Esophagus muscularis mucosa (tissue), 4 donors: ENCODE measurements at places on chromosomes 1 and 21. TPM values are rescaled to one million over a fixed set of nuclear protein-coding genes. Genes with fewer than 3 reads are reported as not detected.

The TSPEAR gene
- total RNA-seq: 0.23 TPM

The NFIA gene
- total RNA-seq: 134 TPM

The RXFP4 gene
- total RNA-seq: not detected

The SH2D2A gene
- total RNA-seq: 0.83 TPM

The S1PR1 gene
- total RNA-seq: 63.5 TPM

The TTC34 gene
- total RNA-seq: under 0.01 TPM

The PLA2G2C gene
- total RNA-seq: not detected

The COL11A1 gene
- total RNA-seq: not detected

The HMGCS2 gene
- 0.83 TPM for total RNA-seq

The RUNX3 gene
- total RNA-seq: 1.2 TPM

The PPM1J gene
- total RNA-seq: 1.5 TPM

The RPTN gene
- not detected for total RNA-seq

The OR2T3 gene
- not detected for total RNA-seq

The NBPF11 gene
- 7.1 TPM for total RNA-seq

The SELENOF gene
- 76.8 TPM for total RNA-seq

The PTAFR gene
- 4.6 TPM for total RNA-seq

The HUNK gene
- 0.99 TPM for total RNA-seq

The BTBD19 gene
- 4.2 TPM for total RNA-seq

The HTR1D gene
- total RNA-seq: not detected

The LCE2A gene
- total RNA-seq: not detected

The KCNJ9 gene
- not detected for total RNA-seq

The FCMR gene
- 2.5 TPM for total RNA-seq

The MRPL24 gene
- total RNA-seq: 66.9 TPM

The UBE2U gene
- total RNA-seq: not detected

The OR4F16 gene
- not detected for total RNA-seq

The CYB561D1 gene
- total RNA-seq: 6.2 TPM

The SPAG17 gene
- total RNA-seq: not detected

The SAMSN1 gene
- 1.6 TPM for total RNA-seq

The NCDN gene
- total RNA-seq: 40.4 TPM

The ZNF691 gene
- 13.9 TPM for total RNA-seq

The OLFM3 gene
- 0.26 TPM for total RNA-seq

The GBP6 gene
- not detected for total RNA-seq

The NPPB gene
- not detected for total RNA-seq

The ADCY10 gene
- total RNA-seq: under 0.01 TPM

The SYT2 gene
- total RNA-seq: 0.19 TPM

The RCAN1 gene
- 32.4 TPM for total RNA-seq

The KCNK1 gene
- 1.8 TPM for total RNA-seq

The BRDT gene
- not detected for total RNA-seq

The EVA1C gene
- total RNA-seq: 72.7 TPM

The ORC1 gene
- total RNA-seq: 0.17 TPM
